ENCODE measurements at places on chromosomes 2 and 18.

DNA sequence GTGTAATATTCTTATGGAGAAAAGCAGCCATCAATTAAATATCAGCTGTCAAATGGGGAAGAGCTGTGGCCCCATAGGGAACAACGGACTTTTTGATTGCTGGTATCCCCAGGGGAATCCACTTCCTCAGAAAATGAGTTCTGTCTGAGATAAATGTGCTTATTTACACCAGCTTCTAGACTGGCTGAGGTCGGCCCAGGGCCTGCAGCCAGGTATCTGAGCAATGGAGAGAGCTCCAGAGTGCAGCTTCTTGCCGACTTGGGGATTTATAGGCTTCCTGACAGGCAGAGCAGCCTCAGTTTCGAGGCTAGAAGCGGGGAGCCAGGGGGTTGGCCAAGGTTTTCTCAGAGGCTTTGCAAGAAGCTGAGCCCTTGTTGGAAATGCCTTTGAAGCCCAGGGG lies 67.2 kb downstream of the MCFD2 start:
- no peak for DNase-seq

DNA sequence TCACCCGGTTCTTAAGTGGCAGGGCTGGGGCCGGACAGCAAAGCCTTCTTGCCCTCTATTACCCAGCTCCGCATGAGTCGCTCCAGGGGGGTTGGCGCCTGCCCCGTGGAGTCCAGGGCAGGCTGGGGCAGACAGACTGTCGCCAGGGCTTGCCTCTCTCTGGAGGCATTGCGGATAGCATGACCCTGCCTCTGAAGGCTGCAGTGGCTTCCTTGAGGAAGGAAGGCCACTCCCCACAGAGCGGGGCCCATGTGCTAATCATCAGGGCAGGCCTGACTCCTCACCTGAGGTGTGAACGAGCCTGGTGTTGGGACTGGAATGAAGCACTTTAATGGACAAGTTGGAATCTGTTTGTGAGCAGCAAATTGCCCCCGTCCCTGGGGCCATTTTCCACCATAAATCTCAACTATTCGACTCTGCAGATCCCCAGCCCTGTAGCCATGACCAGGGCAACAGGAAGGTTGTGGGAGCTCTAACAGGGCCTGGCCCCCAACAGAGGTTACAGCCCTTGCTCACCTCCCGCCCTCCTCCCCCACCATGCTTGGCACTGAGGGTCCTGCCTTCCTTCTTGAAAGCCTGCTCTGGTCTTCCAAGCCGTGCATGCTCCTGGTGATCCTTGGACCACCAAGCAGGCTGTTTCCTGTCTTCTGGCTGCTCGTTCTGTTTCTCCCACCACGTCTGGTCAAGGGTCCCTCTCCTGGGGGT lies 144.9 kb upstream of the HAAO start:
- no peak for DNase-seq

GRCh38 chr2:33443274-33443829 lies 33.1 kb upstream of the RASGRP3 start:
- DNase-seq, result no peak

DNA sequence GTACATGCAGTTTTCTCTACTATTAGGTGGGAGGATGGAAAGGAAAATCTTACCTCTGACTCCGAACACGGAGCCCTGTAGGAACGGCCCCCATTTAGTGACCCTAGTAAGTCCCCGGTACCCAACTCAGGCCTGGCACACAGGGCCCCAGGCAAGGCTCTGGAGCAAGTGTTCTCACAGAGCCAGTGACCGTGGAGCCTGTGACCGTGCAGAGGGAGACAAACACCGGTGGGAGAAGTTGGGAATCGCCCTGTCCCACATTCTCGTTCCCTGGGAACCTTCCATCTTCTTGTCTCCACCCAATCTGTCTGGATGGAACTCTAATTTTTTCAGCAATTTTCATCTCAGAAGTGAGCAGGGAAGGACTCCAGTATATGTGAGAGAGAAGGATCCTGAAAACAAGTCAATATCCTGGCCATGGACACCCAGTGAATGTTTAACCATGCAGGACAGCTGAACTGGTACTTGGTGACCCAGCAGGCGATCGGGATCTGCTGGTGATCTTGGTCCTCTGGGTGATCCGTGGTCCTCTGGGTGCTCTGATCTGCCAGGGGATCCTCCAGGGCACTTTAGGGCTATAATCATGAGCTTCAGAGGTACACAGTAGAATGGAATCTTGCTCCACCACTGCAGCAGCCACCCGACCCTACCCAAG lies 348.6 kb upstream of the ID2 start:
- DNase-seq, result no peak

- DNase-seq, result peak; percentile 17
These were observed 1.4 kb downstream of the MSH2 start for GRCh38 chr2:47404356-47404755.

DNA sequence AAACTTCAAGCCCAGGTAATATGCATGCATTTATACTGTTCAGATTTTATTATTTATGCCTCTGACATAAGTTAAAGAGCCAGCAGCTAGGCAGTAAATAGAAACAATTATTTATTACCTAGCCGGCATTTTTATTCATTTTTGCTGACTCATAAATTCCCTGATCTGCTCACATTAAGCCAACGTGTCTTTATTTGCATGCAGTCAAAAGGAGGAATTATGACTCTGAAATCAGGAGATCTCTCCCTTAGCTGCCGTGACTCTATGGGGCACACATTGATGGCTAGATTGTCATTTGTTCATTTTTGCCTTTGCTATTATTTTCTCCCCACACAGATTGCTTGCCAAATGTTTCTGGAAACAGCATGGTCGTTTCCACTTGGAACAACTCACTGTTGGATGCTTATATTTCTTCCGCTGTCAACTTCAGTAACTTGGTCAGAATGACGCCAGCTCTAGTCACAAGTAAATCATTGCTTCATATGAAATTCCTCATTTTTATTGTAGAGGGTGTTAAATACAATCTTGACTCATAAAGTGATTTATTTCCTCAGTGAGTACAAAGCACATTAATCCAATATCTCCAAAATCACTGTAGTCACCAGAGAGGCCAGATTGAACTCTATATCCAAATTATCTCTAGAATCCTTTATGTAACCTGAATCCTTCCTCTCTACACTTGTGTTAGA lies 15.9 kb upstream of the ZBTB14 start:
- DNase-seq, result no peak

DNA sequence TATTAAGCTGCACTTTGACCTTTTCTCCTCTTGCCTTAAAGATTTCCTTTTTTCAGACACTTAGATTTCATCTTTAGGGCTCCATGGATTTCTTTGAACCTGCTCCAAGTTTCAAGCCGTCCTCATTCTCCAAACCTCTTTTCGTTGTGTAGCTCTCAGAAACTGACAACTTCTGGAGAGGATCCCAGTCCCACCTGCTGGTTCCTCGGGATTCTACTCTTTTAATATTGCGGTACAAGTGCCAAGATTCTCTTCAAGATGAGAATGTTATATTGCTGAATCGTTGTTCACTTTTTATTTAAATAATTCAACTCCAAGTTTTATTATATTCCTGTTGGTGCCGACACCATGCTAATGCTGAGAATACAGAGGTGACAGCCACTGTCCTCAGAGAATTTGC lies 141.1 kb downstream of the CDH20 start:
- DNase-seq, result no peak

DNA sequence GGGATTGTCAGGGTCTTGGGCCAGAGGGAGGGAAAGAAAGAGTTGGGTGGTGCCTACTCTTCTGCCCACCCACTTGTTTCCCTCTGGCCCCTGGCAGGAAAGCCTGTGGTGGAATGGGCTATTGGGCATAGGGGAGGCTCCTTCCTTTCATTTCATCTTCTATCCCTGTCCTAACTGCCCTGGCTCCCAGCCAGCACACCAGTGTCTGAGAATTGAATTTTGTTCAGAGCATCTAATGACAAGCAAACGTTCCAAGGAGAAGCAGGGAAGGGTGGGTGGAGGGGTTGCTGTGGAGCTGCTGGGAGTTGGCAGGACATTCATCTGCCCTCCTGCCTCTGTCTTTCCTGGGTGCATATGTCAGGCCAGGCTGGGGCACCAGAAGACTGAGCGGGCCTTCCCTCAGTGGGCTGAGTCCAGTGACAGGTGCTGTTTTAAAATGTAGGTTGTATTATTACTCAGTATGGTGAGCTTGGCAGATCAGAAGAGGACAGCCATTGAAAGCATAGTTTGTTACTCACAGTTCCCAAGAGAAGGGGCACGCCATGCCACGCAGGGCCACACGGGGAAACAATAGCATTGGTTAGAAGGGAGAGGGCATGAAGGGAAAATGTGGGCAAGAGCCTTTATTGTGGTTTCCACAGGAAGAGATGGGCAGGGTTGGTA lies 171.9 kb downstream of the ACOXL start:
- DNase-seq, result no peak

GRCh38 chr18:35045806-35046205 lies 4.6 kb downstream of the MAPRE2 start:
- no peak for DNase-seq

GRCh38 chr18:49933530-49934128 lies 120.3 kb upstream of the ACAA2 start:
- no peak for DNase-seq

- peak; percentile 99 for DNase-seq
These were observed 424.2 kb downstream of the TSN start for GRCh38 chr2:122179492-122180165.

DNA sequence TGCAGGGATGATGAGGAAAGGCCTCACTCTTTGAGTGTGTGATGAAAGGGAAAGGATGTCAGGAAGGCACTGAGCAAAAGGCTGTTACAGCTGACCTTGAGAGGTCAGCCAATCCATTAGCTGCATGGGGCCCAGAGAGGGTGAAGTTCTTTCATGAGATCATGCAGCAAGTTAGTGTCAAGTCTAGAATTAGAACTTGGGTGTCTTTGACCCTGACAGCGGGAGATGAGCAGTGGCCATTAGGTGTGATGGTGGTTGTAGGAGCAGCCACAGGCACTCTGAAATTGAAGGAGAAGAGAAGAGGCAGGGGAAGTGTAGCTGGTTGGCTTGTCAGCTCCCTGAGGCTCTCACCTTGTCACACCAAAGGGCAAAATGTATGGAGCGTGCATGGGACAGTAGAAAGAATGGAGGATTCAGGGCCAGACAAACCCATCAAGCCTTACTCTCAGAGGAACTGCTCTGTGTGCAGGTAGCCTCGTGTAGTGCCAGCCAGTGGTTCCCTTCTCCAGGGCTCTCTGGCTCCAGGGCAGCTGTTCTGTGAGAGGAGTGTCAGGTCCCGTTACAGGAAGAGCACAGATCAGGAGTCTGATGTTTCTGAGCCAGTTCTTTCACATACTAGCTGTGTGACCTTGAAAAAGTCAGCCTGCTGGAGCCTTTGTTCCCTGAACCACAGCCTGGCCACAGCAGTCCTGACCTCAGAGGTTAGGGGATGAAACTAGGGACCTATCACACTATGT lies 35.9 kb downstream of the MAP4K4 start:
- DNase-seq, result no peak

DNA sequence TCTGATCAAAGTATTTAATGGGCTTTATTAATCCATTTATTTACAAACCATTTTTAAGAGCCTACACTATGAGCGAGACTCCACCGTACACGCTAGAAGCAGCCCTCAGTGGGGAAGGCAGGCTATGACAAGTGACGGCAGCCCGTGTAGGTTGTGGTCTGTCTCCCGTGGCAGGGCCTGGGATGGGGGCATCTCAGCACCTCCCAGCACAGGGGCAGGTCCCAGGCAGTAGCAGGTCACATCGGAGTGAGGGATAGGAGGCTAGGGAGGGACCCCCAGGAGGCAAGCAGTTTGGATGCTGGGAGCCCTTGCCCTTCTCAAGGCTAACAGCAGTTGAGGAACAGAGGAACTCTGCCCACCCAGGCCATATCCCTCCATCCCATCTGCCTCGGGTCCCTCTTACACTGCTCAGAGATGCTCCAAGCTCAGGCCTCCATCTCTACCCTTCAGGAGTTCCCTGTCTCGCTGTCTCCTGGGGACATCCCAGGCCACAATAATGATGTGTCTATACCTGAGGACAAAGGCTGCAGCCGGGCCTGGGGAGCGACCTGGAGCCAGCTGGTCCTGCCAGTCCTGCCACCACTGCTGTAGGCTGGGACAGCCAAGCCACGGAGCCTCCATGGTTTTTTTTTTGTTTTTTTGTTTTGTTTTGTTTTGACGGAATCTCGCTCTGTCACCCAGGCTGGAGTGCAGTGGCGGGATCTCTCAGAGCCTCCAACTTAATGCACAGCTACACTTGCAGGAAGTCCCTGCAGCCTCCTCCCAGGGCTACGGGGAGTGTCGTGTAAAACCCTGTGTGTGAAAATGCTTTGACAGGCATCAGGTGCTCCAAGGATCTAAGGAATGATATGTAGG lies 92.0 kb downstream of the NDUFA10 start:
- no peak for DNase-seq

- DNase-seq, result no peak
These were observed 13.9 kb downstream of the AFTPH start for GRCh38 chr2:64537991-64538390.

DNA sequence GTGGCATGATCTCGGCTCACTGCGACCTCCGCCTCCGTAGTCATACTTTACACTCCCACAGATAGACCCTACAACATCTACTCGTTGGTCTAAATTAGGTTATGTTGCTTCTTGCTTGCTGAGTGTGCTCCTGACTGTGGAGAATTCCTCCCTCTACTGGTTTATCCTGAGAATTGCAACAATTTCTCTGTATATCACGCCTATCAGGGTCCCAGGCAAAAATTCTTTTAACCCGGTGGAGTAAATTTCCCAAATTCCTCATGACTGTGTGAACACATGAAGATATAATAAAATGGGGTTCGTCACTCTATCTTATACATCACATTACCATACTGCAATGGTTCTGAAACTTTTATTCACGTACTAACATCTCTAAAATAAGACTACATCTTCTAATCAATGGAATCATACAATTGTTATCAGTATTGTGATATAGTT lies 156.7 kb downstream of the EVA1A start:
- peak; percentile 73 for DNase-seq

DNA sequence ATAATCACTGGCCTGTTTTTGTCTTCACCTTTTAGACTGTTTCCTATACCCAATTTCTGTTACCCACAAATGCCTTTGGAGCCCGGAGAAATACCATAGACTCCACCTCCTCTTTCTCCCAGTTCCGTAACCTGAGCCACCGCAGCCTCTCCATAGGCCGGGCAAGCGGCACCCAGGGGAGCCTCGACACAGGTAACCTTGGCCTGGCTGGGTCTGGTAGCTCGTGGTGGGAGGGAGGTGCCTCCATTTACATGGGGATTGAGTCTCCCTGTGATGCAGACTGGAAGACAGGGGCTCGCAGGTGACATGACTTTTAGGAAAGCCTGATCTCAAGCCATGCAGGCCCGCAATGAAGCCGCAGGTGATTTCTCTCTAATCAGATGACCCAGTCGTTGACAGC lies 100.6 kb downstream of the CABLES1 start:
- no peak for DNase-seq

GRCh38 chr2:17615728-17616351 lies 75.3 kb downstream of the VSNL1 start:
- no peak for DNase-seq

GRCh38 chr2:200203381-200203827 lies 103.1 kb upstream of the SPATS2L start:
- no peak for DNase-seq

DNA sequence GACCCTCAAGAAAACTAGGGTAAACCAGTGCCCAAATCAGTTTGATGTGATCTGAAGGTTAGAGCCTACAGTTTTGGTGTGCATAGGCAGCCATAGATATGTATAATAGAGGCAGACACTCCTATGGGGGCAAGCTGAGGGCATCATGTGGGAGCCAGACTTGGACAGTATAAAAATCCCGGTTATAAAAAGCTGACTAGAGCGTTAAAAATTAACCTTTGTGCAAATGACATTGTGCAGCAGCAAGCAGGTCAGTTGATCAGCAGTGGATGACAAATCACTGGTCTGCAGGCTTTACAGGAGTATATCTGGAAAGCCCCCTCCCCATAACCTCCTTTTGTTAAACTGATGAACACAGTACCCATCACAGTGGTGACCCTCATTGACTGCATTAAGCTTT lies 107.8 kb downstream of the CTNNA2 start:
- DNase-seq, result no peak

Data from NCI-H82 (cell line).